NB4 (cell line): ENCODE measurements at places on chromosomes 1 and 21.
A peak's percentile ranks its signal among the peaks of the same experiment; 100 is the strongest.

- DNase-seq: no peak
Observed at GRCh38 chr1:37161171-37161570, 126.9 kb upstream of the GRIK3 start.

DNA sequence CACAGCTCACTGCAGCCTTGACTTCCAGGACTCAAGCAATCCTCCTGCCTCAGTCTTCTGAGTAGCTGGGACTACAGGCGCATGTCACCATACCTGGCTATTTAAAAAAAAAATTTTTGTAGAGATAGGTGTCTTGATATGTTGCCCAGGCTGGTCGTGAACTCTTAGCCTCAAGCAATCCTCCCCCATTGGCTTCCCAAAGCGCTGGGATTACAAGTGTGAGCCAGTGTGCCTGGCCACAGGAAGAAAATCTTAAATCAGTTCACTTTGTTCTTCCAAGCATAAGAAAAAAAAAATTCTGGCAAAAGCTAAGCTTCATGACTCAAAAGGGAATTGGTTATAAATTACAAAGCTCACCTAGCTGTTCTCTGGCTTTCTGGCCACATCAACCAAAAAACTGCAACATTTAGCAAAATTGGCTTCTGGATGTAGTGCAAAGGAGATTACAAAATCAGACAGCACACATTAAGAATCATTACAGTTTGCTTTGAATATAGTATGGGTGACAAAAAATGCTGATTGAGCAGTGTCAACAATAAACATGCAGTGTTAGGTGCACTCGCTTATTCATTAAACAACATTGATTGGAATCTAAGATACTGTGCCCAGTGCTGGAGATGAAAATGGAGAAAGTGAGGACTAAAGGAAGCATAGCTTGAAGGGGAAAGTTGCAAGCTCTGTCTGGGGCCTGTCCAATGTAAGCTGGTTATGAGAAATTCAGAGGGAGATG, 76.7 kb downstream of the KCTD3 start:
- no peak for DNase-seq

- no peak for DNase-seq
Observed at GRCh38 chr1:232188318-232188717, 441.6 kb downstream of the SIPA1L2 start.

GRCh38 chr1:158398818-158399514, at the start of gene OR10T2:
Gene OR10T2 (minus strand): TSS chr1:158399466. CDS start chr1:158399466, 0 bp downstream.
- DNase-seq: no peak

DNA sequence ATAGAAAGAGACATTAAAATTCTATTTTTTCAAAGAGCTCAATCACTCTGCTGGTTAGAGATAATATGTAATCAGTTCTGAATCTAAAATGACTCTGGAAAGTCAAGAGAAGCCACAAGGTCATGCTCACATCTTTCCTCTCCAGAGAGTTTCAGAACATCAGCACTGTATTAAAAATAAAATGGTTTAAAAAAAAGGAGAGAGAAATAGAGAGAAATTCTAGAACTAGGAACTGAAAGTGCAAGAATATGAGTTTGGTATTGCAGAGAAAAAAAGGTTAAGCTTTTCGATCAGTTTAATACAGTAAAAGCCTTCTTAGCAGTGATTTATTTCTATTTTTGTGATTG, 44.0 kb upstream of the DIPK1A start:
- DNase-seq: no peak

- DNase-seq: no peak
Observed at GRCh38 chr1:59761443-59761842, 53.3 kb upstream of the HOOK1 start.

- DNase-seq: peak; percentile 44
Observed at GRCh38 chr1:150366416-150367296, 2.7 kb downstream of the RPRD2 start.

DNA sequence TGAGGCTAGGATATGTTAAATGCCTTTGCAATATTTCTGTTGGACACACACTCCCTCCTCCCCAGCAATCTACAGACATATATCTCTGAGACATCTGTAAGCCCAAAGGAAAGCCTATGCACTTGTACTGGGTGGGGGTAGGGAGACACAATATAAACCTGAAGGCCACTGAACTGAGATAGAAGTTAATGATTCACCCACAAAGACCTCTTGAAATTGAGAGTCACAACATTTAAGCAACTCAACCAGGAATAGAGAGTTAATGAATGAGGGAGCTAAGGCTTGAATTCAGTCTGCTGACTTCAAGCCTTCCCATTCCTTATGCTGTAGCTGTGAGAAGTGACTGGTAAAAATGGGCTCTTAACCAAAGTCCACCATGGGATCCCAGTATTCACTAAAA, 5.0 kb downstream of the OR10J1 start:
- DNase-seq: no peak

GRCh38 chr1:38392861-38393260, 346.3 kb upstream of the POU3F1 start:
- DNase-seq: peak; percentile 4

- peak; percentile 18 for DNase-seq
Observed at GRCh38 chr1:186152620-186153239, 222.3 kb downstream of the TPR start.

DNA sequence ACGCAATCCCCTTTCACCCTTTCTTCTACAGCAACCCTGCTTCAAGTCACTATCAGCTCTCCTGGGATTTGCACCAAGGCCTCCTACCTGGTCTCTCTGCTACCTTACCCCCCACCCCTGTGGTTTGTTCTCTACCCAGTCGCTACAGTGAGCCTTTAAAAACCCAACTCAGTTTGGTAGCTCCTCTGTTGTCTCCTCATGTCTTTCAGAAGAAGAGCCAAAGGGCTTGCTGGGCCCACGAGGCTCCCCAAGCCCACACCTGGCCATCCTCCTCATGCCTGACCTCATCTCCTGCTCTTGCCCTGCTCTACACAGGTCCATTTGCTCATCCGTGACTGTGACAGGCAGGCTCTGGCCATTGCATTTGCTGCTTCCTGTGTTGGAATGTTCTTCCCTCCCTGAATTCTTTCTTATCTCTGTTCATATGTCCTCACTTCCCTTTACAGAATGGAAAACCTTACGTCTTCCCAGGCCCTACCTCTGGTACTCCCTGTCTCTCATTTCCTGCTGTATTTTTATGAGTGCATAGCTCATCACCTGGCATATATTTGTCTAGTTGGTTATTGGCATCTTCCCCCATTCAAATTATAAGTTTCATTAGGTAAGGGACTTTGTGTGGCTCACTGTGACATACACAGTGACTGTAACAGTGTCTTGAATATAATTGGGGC, 3.3 kb downstream of the RGS16 start:
- DNase-seq: no peak

DNA sequence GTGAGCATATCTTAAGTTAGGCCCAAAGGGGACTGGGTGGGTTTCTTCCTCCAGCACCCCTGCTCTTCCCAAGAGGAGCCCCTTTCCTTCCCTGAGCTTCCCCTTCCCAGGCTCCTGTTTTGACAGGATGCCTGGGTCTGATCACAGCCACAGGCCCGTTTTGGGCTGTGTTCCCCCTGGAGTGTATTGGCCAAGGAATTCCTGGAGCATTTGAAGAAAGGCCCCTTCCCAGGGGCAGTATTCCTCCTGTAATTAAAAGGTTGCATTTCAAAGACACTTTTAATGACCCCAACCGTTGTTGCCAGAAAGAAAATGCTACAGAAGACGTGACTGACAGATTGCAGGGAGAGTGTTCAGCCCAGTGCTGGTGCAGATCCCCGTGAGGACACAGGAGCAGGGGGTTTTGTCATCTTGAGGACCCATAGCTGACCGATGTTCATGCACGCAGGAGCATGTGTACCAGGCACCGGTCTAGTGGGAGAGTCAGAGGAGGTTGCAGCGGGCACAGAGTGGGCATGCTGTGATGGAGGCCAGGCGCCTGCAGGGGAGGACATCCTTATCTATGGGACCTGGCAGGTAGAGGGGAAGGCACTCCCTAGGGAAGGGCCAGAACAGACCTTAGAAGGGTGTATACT, 19.3 kb upstream of the LBR start:
- DNase-seq: no peak

DNA sequence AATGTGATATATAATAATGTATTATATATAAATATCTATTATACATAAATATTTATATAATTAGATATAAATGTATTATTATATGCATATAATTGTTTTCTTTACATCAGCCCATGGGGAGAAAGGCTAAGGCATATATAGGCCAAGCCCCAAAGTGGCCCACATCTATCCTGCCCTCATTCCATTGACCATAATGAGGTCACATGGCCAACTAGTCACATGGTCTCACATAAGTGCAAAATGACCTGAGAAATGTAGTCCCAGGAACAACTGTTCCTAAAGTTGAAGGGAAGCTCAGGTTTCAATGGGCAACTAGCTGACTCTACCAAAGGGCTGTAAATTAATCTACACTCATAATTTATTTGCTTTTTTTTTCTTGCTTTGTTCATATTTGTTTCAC, 14.5 kb upstream of the CCDC185 start:
- DNase-seq: no peak

GRCh38 chr21:27831816-27832569, 865.1 kb upstream of the ADAMTS5 start:
- no peak for DNase-seq

DNA sequence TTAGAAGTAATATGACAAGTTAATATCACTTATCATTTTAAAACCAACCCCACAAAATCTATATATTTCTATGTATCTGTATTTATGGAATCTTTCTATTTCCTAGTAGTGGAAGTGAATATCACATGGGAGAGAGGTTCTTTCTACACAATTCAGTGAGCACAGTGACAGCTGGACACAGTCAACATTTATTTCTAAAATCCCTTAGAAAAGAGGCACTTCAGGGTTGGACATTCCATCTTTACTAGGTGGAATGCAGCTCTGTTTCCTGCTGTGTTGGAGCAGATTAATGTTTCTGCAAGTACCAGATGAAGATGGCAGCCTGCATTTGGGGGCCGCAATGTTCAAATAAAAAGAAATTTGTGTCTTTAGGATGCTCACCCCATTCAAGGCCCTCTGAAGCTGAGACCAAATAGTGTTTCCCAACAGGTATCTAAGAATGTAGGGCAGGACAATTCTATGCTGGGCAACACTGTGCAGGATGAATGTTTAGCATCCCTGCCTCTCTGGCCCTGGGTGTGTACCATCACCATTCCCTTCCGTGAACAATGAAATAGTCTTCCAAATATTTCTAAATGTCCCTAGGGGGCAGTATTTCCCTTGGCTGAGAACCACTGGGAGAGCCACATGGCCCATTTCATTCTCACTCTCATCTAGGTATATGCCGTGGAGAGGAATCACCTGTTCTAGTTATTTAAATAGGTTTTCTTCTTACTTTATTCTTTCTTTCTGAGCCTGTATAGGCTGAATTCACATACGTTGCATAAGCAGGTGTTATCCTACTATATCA, 394.8 kb downstream of the PRDM2 start:
- DNase-seq: peak; percentile 32

DNA sequence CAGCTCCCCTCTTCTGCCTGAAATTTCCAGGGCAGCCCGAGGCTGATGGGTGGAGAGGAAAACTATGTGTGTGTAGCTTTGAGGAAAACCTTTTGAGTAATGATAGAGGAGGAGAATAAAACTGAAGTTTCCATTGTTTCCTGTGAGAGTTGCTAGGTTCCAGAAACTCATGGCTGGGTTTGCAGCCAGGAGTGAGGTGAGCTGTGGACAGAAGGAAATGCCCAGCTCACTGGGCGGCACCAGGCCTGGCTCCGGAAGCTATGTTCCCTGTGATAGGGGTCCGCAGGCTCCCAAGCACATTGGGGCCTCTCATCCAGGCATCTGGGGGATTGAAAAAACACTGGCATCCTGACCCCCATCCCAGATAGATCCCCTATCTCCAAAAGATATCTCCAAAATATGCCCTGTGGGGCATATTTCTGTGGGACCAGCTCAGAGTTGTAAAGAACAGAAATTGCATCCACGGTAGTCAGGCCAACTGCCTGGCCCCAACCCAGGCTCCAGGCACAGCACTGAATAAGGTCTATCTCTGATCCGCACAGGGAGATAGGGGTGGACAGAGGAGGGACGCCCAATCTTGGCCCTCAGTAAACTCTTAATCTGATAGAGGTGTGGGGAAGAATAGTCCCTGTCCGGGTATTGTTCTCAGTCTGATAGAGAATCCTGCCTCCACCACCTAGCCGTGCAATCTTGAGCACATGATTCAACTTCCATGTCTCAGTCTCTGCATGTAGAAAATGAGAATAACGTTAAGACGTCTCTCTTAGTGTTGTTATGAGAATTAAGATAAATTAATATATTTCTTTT, 1.8 kb upstream of the HSPG2 start:
- DNase-seq: no peak

DNA sequence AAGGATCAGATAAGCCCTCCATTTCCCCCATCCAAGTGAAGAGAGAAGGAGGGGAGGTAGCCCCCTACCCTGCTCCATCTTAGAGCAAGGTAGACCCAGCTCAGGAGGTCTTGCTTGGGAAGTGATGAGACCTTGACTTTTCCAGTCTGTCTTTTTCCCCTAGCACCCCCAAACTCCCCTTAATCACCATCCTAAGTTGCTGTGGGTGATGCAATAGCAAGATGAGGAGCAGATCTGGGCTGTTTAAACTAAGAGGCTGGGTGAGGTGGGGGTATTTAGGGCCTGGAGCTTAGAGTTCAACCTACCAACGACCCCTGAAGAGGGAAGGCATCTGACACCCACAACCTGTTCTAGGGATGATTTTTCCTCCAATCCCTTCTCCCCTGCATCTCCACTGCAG, 1.7 kb downstream of the ATP1A2 start:
- no peak for DNase-seq

- no peak for DNase-seq
Observed at GRCh38 chr21:30953605-30954004, 72.2 kb upstream of the KRTAP11-1 start.

DNA sequence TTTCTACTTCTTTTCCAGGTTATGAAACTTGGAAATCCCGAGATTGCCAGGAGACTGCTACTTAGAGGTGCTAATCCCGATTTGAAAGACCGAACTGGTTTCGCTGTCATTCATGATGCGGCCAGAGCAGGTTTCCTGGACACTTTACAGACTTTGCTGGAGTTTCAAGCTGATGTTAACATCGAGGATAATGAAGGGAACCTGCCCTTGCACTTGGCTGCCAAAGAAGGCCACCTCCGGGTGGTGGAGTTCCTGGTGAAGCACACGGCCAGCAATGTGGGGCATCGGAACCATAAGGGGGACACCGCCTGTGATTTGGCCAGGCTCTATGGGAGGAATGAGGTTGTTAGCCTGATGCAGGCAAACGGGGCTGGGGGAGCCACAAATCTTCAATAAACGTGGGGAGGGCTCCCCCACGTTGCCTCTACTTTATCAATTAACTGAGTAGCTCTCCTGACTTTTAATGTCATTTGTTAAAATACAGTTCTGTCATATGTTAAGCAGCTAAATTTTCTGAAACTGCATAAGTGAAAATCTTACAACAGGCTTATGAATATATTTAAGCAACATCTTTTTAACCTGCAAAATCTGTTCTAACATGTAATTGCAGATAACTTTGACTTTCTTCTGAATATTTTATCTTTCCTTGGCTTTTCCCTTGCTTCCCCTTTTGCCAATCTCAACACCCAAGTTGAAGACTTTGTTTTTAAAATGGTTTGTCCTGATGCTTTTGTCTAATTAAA, 4.0 kb downstream of the CDKN2C start:
- DNase-seq: no peak

- peak; percentile 30 for DNase-seq
Observed at GRCh38 chr1:160748181-160748877, 9.3 kb downstream of the SLAMF7 start.
